ENCODE measurements at places on chromosomes 11 and 22. TPM values are rescaled to one million over a fixed set of nuclear protein-coding genes. Genes with fewer than 3 reads are reported as not detected.

Gene CACNA1I
- 0.63 TPM for total RNA-seq

Gene SNAP29
- 25.4 TPM for total RNA-seq

Gene SEC14L2
- 13.5 TPM for total RNA-seq

DNA sequence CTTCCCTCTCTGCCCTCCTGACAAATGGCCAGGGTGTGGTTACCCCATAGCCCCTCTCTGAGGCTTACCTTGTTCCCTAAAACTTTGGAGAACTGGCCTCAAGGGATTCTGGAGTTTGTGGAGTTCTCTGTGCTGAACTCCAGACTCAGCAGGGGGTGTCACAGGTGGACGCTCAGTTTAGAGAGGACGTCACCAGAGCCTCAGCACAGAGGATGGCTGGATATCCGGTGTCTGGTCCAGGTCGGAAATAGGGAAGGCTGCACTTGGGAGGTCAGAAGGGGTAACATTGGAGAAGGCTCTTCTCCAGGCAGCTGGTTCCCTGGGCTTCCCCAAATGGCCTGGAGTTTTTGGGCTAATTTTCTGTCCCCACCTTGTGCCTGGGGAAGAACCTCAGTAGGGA, 64.2 kb downstream of the ADAMTS15 start:
- no peak for DNase-seq

DNA sequence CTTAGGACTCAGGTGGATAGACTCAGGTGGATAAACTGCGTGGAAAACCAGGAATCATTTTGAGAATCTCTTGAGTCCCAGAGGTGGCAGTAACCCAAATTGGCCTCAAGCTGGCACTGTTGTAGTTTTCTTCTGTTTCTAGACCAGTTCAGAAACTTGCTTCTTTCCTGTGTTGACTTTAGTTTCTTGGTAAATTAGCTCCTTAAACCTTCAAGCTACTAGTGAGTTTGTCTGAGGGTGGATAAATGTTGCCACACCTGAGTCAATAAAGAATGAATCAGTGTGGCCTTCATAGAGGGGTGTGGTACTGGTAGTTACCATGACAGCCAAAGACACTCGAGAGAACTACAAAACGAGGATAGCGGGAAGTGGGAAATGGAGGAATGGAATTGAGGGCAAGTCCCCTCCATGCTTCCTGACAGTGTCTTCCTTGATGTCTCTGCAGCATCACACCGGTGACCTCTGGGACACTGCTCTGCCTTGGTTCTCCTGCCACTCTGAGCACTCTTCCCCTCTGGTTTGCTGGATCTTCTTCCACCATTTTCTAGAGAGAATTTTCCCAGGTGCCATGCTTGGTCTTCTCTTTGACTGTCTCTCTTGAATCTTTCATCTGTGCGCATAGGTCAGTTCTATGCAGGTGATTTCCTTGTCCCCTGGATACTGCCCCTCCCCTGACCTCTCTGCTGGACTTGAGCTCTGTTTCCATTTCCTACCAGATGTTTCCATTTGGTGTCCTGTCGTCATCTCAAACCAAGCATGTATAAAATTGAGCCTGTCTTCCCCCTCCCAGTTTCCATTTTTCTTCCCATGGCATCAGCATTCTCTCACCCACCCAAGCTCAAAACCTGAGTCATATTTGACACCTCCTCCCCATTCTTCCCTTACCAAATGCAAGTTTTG, 7.2 kb downstream of the POLD4 start:
- no peak for DNase-seq

DNA sequence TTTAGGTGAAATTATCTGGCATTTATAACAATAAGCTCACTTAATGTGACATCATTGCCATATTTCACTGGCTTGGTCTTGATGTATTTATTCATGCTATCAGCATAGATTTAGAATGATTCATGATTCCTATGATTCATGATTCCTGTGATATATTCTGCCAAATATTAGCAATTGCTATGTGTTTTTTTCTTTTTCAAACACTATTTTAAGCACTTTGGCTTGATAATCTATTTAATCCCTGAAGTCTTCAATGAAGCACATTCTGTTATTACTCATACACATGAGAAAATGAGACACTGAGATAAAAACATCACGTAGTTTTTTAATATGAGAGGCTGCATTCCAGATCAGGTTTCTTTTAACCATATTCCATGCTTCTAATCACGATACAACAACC, 78.5 kb downstream of the LUZP2 start:
- DNase-seq: no peak

GRCh38 chr11:47121731-47122130, 54.9 kb downstream of the ARFGAP2 start:
- DNase-seq: no peak

DNA sequence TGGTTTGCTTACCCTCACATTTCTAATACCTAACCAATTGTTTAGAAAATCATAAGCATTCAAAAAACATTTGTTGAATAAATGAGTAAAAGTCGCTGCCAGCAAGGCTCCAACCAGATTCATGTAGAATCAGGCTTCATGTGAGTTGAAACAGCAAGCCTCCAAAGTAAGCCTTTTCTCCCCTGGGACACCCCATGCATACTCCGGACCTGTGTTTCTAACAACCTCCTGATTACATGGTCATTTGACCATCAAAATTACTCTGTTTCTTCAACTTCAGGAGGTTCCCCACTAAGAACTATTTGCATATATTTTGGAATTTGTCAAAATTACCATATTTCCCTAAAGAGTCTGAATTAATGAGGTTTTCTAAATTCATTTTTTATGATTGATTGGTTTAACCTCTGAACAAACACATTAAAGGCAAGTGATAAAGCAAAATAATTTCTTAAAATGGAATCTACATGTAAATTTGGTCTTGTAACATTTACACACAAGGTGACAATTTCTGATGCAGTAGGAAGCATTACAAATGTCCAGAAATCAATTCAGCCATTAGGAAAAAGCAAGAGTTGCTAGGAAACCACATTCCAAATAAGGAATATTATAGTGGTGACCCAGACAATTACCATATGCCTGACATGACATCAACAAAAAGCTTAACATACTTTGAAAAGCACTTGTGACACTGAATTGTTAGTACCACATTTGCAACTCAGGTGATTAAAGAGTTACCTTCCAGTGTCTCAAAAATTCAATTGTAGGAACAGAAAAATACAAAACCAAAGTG, 252.6 kb downstream of the GUCY1A2 start:
- DNase-seq: no peak

GRCh38 chr11:2085251-2086066, 53.7 kb downstream of the IGF2 start:
- no peak for DNase-seq

DNA sequence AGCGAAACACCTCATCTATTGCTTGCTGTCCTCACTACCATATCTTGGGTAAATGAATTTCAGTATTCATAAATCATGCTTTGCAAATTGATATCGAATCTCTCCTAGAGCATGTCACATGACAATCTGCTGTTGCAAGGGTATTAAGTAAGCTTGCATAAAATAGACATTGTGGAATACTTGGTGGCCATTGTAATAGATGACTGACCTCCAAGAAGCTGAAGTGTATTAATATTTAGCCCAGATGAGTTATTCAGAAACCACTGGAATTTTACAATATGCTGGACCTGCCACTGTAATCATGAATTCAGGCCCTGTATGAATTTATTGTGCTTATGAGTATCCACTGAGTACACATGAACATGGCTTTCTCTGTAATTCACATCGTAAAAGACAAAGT, 289.7 kb upstream of the ARHGAP42 start:
- DNase-seq: no peak

Measured in kidney (tissue), 22 donors.